ENCODE measurements at places on chromosomes 2 and 18.
A peak's percentile ranks its signal among the peaks of the same experiment; 100 is the strongest.

DNA sequence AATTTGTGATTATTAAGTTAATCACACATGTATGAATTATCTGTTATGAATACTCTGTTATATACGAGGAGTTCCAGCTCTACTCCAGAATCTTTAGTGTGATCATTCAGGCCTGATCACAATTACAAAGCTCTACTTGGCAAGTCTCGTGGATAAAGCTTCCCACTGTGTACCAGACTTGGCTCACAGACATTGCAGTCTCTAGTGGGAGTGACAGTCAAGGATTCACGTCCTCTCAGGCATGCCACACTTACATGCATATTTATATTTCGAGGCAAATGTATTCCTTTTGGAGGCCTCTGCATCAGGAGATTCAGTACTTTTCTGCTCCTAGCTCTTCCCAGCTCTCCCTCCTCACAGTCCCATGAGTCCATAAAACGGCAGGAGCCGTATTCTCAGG is 403.4 kb upstream of the CDH7 start:
- no peak for DNase-seq

DNA sequence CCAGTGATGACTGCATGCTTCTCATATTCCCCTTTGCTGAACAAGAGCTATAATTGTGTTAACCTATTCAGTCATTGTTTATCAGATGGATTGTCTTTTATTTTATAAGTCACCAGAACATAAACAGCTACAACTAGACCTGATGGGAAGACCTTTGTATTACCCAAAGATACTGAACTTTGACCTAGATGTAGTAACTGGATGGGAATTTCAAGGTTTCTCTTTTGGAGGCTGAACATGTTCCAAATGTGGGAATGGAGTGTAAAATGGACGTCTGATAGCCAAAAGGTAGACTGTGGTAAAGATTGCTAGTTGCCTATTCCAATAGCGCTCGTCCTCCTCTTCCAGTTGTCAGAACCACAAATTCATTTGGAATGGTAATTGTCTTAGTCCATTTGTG is 56.4 kb upstream of the ST3GAL5 start:
- DNase-seq, result no peak

GRCh38 chr2:68176657-68177056 is 19.0 kb downstream of the PNO1 start:
- DNase-seq, result no peak

DNA sequence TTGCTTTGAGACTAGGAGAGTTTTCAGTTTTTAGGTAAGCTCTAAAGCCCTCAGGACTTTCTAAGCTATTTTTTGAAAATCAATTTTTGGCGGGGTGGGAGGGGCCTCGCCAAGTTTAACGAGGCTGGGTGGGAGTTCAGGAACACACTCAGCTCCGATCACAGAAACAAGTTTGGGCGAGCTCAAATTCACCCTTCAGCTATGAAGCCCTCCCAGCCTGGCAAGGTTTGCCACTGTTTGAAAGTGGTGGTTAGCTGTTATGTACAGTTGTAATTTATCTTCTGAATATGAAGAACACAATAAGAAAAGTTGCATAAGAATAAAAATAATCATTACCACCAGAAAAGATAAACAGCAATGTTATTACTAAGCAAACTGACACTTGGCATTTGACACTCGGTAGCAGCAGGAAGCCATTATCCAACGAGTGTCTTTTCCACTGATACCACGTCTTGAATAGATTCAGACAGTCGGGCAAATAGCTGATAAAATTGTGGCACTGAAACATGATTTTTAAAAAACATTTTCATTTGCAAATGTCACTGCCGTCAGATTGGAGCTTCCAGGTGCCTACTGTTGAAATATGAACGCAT is 59.8 kb downstream of the KCTD1 start:
- no peak for DNase-seq

DNA sequence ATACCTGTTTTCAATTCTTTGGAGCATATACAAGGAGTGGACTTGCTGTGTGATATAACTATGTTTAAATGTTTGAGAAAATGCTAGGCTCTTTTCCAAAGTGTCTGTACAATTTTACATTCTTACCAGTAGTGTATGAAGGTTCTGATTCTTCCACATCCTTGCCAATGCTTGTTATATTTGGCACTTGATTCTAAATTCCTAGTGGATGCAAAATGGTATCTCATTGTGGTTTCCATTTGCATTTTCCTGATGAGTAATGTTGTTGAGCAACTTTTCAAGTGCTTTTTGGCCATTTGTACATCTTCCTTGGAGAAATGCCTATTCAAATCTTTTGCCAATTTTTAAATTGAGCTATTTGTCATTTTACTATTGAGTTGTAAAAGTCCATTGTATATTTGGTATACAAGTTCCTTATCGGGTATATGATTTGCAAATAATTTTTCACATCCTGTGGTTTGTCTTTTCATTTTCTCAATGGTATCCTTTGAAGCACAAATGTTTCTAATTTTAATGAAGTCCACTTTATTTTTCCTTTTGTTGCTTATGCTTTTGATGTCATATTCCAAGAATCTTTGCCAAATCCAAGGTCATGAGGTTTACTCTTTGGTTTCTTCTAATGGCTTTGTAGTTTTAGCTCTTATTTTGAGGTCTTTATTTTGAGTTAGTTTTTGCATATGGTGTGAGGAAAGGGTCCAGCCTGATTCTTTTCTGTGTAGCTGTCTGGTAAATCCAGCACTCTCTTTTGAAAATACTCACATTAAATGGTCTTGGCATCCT is 33.2 kb upstream of the CWC22 start:
- no peak for DNase-seq

GRCh38 chr2:173568054-173568453 is 213.4 kb downstream of the CDCA7 start:
- no peak for DNase-seq

GRCh38 chr2:63842149-63843061 is 709 bp downstream of the UGP2 start:
- DNase-seq, result no peak

- no peak for DNase-seq
These were observed 213.4 kb upstream of the CYP26B1 start for GRCh38 chr2:72361042-72361441.

- DNase-seq, result no peak
These were observed 86.2 kb upstream of the HAAO start for GRCh38 chr2:42878581-42878980.

DNA sequence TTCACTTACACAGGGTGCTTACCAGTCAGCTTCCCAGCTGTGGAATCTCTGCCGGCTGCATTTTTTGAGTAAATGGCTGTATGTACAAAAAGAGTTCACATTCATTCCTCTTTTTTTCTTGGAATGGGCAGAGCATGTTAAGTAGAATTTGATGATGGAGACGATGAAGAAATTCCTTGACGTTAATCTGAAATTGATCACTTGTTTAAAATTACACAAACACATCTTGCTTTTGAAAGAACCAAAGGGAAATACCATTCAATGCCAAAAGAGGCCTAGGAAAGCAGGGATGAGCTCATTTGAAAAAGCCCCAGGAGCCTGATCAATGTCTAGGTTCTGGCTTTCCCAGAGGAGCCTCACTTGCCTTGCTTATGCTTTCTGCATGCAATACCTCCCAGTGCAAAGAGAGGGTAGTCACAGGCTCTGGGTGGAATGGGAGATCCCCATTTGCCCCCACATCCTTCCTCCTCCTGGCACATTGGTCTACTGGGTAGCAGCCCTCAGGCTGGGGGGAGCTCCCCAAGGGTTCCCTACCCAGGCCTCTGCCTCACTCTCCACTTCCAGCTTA is 12.3 kb upstream of the SMAD7 start:
- DNase-seq, result no peak

DNA sequence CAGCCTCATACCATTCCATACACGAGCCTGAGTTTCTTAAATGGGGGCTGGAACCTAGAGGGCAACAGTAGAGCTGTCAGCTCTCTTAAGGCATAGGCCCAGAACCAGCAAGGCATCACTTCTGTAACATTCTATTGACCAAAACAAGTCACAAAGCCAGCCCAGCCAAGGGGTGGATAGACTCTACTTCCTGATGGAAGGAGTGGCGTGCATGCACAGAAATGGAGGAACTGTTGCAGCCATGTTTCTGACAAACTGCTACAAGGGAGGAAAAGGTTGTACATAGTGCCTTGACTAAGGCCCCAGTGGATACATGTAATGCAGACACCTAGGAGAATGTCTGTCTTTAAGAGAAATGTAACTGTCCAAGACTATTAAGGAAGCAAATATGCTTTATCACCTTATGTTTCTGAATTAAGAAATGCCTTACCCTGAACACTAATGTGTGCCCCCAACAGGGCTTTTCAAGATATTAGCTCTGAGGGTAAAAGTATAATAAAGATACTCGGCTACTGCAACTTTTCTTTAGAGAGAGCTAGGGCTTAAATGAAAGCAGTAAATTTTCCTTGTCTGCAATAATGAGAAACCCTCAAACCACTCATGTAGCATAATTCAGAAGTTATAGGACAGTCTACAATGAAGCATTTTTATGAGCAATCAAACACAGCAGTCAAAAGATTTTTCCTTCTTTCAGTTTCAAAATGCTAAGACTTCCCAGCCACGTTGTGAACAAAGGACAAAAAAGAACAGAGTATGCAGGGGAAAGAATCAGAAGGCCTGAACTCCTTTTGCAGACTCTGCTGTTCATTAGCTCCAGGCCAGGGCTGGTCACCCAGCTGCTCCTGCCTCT is 35.1 kb upstream of the CDC42EP3 start:
- no peak for DNase-seq

GRCh38 chr2:231339316-231339715 is 56.2 kb upstream of the B3GNT7 start:
- no peak for DNase-seq

DNA sequence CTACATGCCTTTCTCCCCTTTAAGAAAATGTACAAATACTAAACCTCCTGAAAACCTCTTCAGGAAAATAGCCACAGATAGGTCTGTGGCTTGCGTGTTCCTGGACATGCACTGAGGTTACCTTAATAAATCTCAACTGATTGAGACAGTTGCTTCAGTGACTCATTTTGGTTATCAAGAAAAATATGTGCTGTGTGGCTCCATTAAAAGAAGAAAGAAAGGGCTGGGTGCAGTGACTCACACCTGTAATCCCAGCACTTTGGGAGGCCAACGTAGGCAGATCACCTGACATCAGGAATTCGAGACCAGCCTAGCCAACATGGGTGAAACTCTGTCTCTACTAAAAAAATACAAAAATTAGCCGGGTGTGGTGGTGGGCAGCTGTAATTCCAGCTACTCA is 27.1 kb downstream of the CREG2 start:
- no peak for DNase-seq

DNA sequence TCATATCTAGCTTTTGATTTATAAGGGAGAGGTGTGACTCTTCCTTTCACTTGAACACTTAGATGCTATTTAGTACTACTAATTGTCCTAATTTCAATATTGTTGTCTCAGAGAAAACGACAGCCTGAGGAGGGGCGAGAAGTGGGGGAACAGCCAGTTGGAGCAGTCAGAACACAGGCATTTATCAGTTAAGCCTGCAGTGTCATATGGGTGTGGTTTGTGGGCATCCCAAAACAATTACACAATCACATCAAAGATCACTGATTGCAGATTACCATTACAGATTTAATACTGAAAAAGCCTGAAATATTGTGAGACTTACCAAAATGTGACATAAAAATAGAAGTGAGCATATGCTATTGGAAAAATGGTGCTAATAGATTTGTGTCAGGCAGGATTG is 15.8 kb downstream of the TMEM131 start:
- no peak for DNase-seq

DNA sequence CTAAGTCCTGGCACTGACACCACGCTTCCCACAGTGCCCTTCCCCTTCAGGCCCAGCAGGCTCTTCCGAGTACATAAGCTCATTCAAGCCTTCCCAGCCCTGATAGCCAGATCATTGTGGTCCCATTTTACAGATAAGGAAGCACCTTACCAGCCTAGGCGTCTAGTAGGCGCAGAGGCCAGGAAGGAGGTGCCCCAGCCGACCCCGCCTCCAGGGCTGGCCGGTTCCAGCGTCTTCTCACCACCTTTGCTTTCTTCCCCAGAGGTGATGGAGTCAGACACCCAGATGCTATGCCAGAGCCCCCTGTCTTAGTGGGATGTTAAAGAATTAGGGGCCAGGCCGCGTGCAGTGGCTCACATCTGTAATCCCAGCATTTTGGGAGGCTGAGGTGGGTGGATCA is 28.9 kb upstream of the EFHD1 start:
- no peak for DNase-seq

GRCh38 chr2:132560562-132560961 is 109.4 kb downstream of the LYPD1 start:
- DNase-seq, result no peak

DNA sequence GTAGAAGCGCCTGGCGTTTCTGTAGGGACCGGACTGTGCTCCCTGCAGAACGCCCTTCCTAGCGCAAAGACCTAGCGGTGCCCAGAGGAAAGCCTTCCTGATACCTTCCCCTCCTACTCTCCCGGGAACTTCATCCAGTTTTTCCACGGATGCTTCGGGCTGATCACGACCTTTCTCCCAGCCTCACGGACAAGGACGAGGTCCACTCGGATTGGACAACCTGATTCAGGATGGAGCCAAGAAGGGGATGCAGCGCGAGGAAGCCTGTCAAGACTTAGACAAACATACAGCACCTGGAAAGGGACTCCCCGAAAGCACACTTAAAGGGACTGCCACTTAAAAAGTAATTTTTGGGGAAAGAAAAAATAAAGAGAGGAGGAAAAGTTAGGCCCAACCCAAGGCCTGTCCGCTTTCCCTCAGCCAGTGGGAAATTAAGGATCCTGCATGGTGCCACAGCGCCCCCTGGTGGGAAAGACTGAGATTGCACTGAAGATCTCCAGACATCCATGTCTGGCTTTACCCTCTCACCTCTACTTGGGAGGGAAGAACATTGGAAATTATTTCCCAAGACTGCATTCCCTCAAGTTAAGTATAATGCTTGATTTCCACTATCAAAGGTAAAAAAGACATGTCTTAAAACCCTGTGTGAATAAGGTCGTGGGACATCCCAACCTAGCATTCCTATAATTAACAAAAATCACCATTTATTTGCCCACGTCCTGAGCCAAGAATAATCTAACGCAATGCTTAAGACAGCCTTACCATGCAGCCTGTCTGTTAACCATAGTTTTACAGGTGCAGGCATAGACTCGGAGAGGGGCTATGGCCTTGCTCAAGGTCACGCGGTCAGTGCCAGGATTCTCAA is 13.4 kb upstream of the COPS8 start:
- DNase-seq, result peak; percentile 59

DNA sequence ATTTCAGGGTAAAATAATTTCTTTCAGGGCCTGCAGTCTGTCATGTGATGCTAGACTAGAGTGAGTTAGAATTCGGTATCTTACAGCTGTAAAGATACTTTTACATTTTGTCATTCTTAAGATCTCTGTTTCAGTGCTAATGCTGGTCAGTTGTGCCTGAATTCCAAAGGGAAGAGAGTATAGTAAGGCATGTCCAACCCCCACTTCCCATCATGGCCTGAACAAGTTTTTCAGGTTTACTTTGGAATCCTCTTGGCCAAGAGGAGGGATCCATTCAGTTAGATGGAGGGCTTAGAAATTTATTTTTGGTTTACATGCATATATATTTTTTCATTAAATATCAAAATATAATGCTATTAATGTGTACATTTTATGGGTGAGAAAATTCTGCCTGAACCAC is 596.6 kb downstream of the XIRP2 start:
- DNase-seq, result no peak

GRCh38 chr2:133711201-133711600 is 142.9 kb upstream of the NCKAP5 start:
- DNase-seq, result no peak

GRCh38 chr18:64720781-64721464 is 572.0 kb upstream of the LINC00305 start:
- DNase-seq, result no peak

GRCh38 chr2:224063298-224063648 is 24.2 kb upstream of the SERPINE2 start:
- DNase-seq, result no peak

- DNase-seq, result no peak
These were observed 249.0 kb upstream of the OSR1 start for GRCh38 chr2:19607400-19607799.

GRCh38 chr2:101120124-101120996 is 30.8 kb downstream of the TBC1D8 start:
- DNase-seq, result no peak
